ENCODE measurements at places on chromosomes 16 and 17.

DNA sequence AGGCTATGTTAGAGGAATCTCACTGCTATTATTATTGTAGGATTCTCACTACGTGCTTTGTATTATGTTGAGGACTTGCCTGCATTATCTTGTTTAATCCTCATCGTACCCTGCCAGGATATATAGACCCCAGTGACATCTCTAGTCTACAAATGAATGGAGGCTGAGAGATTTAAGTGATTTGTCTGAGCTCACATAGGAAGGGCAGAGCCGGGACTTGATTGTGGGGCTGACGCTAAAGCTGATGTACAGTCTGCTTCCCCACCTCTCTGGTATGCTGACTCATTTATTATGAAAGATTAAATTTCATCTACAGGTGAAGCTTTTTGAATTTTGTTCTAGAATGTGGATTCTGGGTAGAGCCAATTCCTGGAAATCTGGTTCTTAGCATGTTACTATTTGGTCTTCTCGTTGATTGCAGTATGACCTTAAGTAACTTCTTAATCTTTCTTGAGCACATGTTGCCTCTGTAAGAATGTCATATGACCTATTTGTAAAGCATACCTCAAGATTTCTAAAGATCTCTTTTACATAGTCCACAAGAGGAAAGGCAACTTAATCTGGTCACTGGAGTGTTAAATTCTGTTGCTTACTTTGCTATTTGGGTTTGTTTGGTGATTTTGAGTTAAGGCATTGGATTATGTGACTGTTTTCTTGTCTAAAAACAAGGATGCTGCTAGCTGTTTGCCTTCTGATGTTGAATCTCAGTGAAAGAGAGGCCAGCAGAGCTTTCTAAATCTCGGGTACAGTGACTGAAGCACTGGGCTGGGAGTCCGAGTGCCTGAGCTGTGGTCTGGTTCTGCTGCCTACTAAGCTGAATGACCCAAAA lies 12.4 kb downstream of the METTL9 start:
- DNase-seq = no peak

- DNase-seq = no peak
These were observed 10.3 kb downstream of the NDUFAF8 start for GRCh38 chr17:81249223-81250040.

- DNase-seq = no peak
These were observed 516.6 kb upstream of the C16orf82 start for GRCh38 chr16:26550111-26550610.

DNA sequence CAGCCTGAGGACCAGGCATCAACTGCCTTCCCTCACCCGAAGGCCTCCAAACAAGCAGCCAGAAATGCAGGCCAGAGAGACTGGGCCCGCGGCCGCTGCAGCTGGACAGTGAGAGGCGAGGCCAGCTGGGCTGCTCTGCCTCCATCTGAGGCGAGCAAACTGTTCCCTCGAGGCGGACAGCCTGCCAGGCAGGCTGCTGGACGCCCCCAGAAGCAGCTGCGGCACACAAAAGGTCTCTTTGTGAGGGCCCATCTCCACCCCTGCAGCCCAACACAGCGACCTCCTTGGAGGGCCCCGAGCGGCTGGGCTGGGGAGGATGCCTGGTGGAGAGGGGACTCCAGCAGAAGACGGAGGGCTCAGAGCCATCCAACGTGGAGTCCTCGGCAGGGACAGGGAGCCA lies 4.7 kb downstream of the CORO7 start:
- DNase-seq = peak; percentile 71

GRCh38 chr17:21061158-21061835 lies 18.5 kb upstream of the USP22 start:
- DNase-seq = no peak

DNA sequence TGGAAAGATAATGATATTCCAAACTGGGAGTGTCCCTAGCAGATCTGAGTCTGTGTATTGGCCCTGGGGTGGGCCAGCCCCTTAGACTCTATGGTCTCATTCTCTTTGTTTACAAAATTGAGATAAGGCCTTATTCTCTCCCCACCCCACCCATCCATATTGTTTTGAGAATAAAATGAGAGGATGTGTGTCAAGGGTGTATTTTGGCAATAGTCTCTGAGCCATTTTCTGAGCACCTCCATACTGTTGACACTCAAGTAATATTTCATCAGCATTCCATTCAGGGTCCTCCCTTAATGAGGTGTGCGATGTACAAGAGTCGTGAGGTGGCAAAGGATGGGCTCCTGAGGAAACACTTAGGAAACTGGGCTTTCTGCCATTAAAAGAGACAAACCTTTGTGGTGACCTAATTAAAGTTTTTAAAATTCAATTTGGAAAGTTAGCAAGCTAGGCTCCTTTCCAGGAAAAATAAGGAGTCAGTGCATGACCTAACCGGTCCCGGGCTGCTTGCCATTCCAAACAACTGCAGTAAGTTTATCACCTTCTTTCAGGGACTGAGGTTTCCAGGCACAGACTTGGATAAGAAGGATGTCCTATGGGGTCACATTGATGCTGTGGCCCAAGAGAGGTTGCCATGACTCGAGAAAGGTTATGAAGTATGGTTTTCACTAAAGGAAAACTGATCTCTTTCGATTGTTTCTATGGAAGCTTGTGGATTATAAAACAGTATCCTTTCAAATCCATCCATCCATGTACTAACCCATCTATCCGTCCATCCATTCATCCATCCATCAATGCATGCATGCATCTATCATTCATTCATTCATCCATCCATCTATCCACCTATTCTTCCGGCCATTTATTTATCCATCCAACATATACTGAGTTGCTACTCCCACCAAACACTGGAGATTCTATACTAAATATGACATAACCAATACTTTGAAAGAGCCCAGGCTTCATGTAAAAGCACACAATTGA lies 443.3 kb downstream of the UTP18 start:
- no peak for DNase-seq

GRCh38 chr16:63703612-63704011 lies 1418.3 kb downstream of the CDH11 start:
- no peak for DNase-seq

DNA sequence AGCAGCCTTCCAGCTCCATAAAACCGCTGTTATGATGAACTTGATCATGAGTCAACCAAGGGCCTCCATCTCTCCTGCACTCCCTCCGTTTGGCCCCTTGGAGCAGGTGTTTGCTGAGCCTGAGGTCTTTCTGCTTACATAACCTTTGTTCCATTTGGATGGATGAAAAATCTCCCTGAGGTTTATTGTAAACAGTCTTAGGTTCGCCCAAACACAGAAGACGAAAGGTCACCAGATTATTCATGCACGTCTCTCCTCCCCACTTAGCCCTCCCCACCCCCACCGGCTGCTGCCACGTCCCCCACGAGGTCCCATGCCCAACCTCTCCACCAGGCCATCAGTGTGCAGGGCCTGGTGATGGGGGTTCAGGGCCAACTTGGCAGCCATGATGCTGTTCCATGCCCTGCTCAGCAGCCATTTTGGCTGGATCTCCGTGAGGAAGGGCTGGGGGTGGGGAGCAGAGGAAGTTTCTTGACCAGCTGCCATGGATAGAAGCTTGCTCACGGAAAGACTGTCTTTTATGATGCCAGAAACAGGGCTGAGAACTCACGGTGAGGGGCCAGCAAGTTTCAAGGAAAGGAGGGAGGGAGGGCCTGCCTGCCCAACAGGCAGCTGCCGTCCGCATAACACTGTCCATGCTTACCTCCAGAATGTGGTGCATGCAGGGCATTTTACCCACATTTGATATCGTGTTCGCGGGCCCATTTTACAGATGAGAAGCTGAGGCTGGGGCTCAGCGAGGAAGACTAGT lies 47.8 kb upstream of the FOXF1 start:
- no peak for DNase-seq

DNA sequence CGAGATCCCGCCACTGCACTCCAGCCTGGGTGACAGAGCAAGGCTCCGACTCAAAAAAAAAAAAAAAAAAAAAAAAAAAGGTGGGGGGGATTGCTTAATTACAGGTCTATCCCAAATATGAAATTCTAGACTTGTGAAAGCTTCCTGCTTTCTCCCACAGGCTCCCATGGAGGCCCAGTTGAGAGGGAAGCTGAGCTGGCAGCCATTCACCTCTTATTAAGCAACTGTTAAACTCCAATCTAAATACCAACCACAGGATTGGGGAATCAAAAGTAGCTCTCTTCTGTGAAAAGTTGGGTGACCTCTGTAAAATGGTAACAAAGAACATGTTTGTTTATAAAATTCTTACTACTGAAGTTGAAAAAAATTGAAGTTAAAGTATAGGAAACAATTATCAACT lies 45.8 kb upstream of the STAC2 start:
- no peak for DNase-seq

DNA sequence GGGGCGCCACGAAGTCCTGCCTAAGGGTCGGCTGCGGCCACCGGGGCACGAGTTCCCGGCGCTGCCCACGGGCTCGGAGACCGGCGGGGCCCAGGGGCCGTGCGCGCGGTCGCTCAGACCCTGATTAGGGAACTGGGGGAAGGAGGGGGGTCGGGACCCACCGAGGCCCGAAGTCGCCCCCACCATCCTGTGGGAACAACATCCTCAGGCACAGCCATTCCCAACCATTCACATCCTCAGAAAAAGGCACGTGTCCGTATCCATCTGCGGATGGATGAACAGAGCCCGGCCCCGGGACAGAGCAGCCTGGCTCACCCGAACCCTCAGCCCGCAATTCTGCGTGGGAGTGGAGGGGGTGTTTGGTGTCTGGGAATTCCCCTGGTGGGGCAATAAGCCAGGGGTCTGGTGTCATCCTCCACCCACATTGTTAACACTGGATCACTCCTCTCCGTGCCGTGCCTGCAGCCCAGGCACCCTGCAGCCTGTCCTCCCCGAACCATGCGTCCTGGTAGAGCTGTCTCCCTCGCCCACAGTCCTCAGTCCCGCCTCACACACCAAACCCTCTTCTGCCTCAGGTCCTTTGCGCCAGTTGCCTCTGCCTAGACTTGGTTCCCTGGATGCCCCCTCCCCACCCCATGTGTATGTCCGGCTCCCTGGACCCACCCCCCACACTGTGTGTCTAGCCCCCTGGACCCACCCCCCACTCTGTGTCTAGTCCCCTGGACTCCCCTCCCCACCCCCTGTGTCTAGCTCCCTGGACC lies 789 bp upstream of the CCDC57 start:
- DNase-seq = peak; percentile 80

GRCh38 chr16:79064256-79064972 lies 536.1 kb downstream of the MAF start:
- no peak for DNase-seq

DNA sequence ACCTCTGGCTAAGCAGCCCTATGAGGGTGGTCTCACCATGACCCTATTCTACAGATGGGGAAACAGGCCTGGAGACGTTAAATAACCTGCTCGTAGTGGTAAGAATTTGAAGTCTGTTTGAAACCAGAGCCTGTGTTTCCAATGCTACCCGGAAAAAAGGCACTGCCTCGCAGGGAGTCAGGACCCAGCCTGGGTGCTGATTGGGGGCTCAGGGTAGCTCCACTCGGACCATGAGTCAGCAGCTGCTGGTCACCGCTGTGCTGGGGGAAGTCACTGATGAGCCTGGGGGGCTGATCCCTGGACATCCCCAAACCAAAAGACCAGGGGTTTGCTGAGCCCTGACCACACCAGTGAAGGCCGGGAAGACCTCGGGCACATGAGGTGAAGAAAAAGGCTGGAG lies 9.4 kb upstream of the PLD6 start:
- DNase-seq = no peak

DNA sequence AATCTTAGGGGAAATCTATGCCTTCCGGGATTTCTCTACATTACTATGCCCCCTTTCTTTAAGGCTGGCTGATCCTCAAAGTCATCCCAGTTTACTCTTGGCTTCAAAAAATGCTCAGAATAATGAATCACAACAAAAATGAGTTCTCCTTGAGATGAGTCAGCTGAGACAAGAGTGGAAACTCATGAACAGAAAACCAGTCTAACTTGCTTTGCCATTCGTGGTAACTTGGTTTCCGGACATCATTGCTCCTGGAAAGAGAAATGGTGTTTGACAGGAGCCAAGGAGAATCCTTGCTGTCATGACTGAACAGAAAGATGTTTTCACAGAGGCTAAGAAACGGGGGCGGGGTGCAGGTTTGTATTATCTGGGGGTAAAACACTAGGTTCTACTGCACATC lies 435.6 kb upstream of the DYNLRB2 start:
- DNase-seq = no peak

- DNase-seq = no peak
These were observed 1.7 kb upstream of the SLC16A11 start for GRCh38 chr17:7045492-7046126.

DNA sequence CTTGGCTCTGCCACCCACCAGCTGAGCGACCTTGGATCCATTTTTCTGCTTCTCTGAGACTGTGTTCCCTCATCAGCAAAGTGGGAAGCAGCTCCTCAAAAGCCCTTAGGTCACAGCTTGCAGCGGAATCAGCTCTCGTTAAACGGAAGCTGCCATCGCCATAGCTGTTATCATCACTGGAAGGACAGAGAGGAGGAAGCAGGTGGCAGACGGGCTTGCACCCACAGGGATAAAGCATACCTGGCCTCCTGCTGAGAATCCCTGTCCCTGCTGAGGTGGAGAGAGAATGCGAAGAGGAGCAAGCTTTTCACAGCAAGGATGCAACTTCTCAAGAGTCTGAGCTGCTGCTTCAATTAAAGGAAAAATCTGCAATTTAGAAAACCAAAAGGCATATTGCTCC lies 106.6 kb downstream of the CLEC16A start:
- DNase-seq = no peak

GRCh38 chr17:79023180-79023705 lies 726 bp upstream of the C1QTNF1 start:
- peak; percentile 33 for DNase-seq

- no peak for DNase-seq
These were observed 1.4 kb upstream of the BEAN1 start for GRCh38 chr16:66425651-66426050.

- DNase-seq = no peak
These were observed 645.3 kb downstream of the WWOX start for GRCh38 chr16:78744796-78745107.

- peak; percentile 73 for DNase-seq
These were observed 24.8 kb downstream of the CYB5D2 start for GRCh38 chr17:4167786-4168185.

- DNase-seq = peak; percentile 81
These were observed 9.0 kb downstream of the TMEM98 start for GRCh38 chr17:32936894-32937500.

DNA sequence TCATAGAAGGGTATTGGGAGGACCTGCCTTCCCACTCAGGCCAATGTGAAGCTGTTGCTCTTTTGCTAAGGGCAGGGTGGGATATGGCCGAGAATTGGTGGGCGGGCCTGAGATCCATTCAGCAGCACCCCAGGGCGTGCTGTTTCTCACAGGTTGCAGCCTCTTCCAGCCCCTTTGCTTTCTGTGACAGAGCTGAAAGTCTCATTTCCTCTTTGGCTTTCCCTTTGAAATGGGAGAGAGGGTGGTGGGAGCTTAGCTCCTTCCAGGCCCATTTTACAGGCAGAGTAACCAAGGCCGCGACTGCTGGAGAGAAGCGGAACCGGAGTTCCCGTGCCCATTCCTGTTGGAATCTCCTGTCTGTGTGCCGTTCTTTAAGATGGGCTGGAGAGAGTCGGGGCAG lies 183.0 kb downstream of the RAB11FIP4 start:
- DNase-seq = no peak

DNA sequence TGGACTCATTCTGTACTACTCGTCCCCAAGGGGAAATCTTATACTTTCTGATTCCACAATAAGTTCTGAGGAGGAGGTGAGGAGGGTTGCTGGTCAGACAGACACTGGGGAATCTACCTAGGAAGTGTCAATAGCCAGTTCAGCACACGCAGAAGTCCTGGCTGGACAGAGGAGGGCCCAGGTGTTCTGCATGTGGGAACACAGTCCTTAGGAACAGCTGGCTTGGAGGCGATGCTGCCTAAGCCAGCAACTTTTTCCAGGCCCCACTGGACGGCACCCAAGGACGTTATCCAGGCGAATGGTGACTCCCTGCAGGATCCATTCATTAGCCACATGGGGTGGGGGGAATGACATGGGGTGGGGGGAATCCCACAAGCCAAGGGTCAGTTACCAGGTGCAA lies 29.9 kb upstream of the WFIKKN2 start:
- no peak for DNase-seq
